ENCODE measurements at places on chromosomes 5 and 9.

DNA sequence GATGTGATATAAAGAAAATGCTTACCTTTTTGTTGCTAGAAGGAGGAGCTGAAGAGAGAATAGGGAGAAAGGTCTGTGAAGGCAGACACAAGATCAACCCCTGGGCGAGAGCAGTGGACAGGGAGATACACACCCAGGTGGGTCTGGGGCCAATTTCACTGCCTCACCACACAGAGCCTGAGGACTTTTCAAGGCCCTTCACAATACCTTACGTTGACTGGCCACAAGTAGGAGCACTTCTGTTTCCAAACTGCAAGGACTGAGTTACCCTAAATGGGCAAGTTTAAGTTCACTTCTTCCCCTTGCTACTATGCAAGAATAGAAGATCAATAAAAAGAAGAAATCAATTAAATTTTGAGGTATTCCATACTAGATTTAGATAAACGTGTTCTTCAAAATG is 174.5 kb upstream of the SLC12A2 start:
- DNase-seq, result no peak

- no peak for DNase-seq
These were observed 242.6 kb downstream of the AUH start for GRCh38 chr9:91119142-91119541.

GRCh38 chr9:92706218-92706940 is 36.4 kb upstream of the IPPK start:
- DNase-seq, result no peak

- no peak for DNase-seq
These were observed 227.2 kb upstream of the MAP3K1 start for GRCh38 chr5:56588131-56588487.

DNA sequence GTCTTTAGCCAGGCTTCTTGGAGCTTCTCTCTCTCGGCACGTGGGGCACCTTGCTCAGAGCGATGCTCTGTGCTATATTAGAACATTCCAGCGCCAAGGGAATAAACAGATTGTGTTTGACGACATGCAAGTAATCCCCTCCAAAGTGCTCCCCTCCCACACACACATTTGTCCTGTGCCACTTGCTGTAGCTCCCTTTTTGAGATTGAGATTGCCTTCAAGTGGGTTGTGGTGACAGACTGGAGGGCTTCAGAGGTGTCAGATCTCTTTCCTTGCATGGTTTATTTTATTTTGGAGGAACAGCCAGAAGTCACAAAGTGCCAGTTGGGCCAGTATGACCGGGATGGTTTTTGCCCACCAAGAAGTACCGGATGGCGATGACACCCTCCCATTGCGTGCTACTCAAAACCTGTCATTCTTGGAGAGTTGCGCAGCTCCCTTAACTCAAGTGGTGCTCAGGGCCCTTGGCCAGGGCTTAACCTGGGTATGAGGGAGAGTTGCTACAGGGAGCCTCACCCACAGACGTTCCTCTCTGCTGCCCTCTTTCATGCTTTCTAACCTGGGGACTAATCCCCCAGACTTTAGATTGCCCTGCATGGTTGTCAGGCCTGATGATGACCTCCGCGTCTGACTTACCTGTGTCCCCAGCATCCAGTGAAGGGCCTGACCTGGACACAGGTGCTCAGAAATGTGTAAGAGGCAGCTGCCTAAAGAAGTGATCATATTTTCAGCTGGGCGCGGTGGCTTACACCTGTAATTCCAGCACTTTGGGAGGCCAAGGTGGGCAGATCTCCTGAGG is 18.8 kb upstream of the RPL26L1 start:
- DNase-seq, result no peak

GRCh38 chr9:80449513-80449912 is 877.7 kb downstream of the TLE4 start:
- no peak for DNase-seq

DNA sequence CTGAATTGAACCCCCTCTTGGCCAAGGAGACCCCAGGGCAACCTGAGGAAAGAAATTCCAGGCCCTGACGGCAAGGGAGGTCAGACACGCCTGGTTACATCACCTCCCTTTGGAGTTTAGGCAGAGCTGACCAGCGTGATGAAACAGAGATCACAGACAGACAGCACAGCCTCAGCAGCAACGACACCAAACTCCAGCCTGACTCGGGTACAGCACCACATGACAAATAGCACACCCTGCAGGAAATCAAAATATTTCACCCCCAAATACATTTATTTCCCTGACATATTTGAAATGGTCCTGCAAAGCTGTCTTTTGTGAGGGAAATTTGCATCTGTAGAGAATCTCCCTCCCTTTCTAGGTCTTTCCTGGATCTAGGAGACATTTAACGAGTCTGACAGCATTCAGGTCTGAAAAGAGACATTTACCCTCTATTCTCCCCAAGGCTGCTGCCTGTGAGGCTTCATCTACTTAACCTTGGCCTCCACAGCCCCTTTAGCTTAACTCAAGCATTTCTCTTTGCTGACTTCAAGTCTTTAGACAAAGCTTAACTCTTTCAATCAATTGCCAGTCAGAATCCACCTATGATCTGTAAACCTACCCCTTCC is 2.6 kb downstream of the QSOX2 start:
- DNase-seq, result no peak

- DNase-seq, result no peak
These were observed 67.5 kb downstream of the TLE1 start for GRCh38 chr9:81621785-81622259.

DNA sequence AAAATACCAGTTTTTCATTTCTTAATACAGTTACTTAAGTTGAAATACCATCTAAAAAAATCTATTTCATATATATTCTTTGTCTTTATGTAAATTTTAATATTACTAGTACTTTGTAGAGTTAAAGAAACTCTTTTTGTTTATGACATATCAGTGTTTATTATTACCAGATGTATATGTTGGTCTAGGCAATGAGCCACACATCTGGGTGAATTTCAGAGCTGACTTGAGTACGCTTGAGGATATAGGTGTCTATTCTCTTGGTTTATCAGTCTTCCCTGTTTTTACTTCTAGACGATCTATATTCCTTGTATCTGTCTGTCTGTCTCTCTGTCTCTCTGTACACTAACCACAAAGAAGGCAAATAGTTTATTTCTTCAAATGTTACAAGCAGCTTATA is 2.9 kb downstream of the SMAD5 start:
- no peak for DNase-seq

DNA sequence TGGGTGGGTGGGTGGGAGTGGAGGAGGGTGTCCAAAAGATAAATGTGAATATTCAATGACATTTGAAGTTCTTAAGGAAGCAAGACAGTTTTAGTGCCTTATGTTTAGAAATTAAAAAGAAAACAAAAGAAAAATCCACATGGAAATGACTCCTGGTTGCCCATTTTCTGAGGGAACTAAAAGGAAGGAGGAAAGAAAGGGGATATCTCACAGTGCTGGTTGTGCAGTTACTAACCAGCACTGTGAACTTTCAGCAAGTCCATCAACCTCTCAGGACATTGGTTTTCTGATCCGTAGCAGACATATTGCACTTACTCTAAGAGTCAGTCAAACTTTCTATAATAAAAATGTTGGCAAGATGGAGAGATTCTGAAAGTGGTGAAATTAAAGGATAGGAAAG is 431.0 kb upstream of the CLINT1 start:
- no peak for DNase-seq
